ENCODE measurements at places on chromosomes 7 and 10. TPM values are rescaled to one million over a fixed set of nuclear protein-coding genes. Genes with fewer than 3 reads are reported as not detected.

TWIST1 gene
- 0.20 TPM for total RNA-seq

MYL10 gene
- total RNA-seq = not detected

ZPBP gene
- not detected for total RNA-seq

PKD2L1 gene
- not detected for total RNA-seq

CH25H gene
- total RNA-seq = not detected

ANKRD61 gene
- not detected for total RNA-seq

PRLHR gene
- not detected for total RNA-seq

GPC2 gene
- total RNA-seq = 15.6 TPM

CRHR2 gene
- not detected for total RNA-seq

SYT15B gene
- total RNA-seq = 0.25 TPM

ITGA8 gene
- total RNA-seq = not detected

DKK1 gene
- not detected for total RNA-seq

TMEM229A gene
- not detected for total RNA-seq

HDAC9 gene
- total RNA-seq = 0.39 TPM

SLC26A3 gene
- not detected for total RNA-seq

LOXL4 gene
- not detected for total RNA-seq

SPDYE16 gene
- total RNA-seq = 0.53 TPM

PHF14 gene
- total RNA-seq = 31.4 TPM

FEZF1 gene
- total RNA-seq = not detected

TCF7L2 gene
- 0.38 TPM for total RNA-seq

RTKN2 gene
- 8.2 TPM for total RNA-seq

SMC3 gene
- 66.5 TPM for total RNA-seq

PDLIM1 gene
- 20.6 TPM for total RNA-seq

ABCA13 gene
- not detected for total RNA-seq

LIPF gene
- not detected for total RNA-seq
